LNCaP clone FGC (cell line): ENCODE measurements at places on chromosomes 16 and 17.

DNA sequence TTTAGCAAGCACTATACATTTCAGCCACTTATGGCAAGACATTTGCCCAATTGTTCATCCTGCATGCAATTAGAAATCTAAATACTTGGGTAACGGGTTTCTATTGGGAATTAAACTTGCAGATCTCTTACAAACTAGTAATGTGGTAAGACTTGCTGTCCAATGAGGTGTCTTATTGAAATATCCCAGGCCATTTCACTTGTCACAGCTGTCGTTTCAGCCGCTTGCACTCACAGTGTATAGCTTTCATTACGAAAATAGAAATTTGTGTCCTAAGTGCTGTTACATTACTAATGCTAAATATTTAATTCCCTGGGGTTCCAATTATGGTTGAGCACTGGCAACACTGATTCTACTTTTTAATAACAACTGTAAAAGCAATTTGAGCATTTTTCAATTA, 40.3 kb upstream of the IRX5 start:
- DNase-seq, result no peak

- DNase-seq, result no peak
These were observed 37.1 kb downstream of the DNAH2 start for GRCh38 chr17:7754656-7755055.

DNA sequence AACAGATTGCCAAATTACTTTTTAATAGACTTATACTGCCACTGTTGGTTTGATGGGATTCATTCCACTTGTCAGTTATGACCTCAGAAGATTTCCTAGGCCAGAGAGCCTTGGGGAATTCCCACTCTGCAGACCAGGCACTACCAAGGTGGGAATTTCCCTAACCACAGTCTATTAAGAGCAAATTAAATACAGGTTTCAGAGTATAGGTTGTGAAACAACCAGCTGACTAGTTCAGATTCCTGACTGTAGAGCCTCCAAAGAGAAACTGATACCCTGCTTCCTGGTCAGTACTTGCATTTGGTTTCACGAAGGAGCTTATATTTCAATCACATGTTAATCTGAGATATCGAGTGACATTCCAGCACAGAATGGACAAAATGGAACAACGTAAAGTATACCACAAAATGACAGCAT, 186.5 kb downstream of the STX8 start:
- DNase-seq, result no peak

GRCh38 chr17:59754552-59754951, 47.1 kb downstream of the VMP1 start:
- DNase-seq, result no peak

DNA sequence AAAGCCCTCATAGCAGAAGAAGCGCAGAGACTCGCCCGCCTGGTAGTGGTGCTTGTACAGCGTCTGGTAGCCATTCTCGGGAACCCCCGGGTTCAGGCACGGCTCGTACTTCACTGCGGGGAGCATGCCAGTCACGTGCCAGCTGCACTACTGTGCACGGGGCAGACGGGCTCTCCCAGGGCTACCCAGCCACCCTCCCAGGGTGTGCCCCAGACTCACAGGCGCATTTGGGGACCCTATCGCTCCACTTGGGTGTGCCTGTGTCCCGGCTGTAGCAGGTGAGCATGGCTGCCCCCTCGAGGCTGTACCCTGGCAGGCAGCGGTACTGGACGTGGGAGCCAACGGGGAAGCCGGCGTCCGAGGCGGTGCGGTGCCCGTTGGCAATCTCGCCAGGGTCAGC, 10.3 kb upstream of the CDIPT start:
- no peak for DNase-seq
